ENCODE measurements at places on chromosomes 5 and 9.

DNA sequence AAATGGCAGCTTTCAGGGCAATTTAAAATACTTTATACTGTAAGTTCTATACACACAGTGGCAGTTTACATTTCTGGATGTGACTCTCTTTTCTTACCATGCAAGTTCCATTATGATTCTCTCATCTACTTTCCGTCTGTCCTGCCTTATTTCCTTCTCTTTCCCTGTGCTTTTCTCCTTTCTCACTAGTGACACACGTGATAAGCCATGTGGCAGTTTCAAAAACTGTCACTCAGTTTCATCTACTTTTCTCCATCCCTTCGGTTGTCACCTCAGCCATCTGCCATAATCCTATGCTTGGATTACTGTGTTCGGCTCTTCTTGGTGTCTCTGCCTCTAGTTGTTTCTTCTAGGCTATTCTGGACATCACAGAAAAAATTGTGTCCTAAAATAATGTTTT, 46.8 kb upstream of the ATG10 start:
- no peak for DNase-seq

DNA sequence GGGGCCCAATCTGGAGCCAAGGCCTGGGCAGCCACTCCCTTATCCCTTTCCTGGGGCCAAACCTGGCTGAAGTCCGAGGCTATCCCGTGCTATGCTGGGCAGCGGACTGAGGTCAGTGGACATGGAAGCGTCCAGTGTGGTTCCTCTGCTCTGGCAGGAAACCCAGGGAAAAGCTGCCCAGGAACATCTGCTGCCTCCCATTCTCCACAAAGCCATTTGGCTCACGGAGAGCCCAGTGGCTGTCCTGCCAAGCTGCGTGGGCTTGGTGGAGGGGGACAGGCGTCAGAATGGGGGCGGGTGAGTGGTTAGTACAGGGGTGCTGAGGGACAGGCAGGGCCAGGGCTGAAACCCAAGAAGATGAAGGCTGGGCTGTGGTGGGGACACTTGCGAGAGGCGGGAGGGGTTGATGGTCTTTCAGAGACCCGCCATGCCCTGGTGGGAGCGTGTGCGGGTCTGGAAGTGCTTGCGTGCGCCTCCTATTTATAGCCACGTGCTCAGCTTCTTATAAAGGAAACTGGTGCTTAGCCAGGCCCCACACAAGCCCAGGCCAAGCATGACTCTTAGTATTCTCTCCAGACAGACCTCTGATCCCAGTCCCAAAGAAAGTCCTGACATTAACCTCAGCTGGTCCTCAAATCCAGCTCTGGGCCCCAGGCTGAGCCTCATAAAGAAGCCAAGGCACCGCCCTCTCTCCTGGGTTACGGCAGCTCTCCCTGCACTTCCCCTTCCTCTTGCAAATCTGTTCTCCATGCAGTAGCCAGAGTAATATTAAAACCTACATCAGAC, 9.4 kb upstream of the SLC6A7 start:
- DNase-seq = peak; percentile 54

DNA sequence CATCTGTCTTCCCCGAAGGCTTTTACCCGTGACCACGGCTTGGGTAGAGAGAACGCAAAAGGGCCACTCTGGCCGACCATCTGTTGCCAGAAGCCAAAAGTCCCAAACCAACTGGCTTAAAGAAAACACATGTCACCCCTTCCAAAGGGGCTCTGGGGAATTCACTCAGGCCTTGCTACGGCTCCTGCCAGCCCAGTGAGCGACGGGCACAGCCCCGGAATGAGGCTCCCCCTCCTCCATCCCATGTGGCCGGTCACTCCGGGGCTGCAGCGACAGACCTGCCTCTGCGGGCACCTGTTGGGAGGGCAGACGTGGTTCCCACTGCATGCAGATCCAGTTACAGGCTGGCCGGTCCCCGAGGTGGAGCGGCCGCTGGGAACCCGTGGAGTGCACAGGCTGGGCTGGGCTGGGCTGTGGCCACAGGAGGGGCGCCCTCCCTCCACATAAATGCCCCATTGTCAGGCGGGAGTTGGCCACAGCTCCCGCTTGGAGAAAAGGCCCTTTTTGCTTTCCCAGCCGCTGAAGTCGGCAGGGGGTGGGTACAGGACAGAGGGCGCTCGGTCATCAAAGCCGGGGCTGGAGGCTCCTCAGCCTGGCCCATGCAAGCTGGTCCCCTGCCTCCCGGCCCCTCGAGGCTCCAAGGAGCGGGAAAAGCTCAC, 19.9 kb downstream of the NOTCH1 start:
- peak; percentile 95 for DNase-seq

DNA sequence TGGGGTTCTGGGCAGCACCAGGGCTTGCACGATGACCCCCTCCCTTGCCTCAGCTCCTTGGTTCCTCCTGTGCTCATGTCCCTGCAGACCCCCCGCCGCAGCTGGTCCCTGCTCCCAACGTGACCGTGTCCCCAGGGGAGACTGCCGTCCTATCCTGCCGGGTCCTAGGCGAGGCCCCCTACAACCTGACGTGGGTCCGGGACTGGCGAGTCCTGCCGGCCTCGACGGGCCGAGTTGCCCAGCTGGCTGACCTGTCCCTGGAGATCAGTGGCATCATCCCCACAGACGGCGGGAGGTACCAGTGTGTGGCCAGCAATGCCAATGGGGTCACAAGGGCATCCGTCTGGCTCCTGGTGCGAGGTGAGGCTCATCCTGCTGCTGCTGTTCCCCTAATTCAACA, 39.1 kb downstream of the HMCN2 start:
- DNase-seq = no peak

GRCh38 chr9:126375386-126375785, 48.8 kb downstream of the MVB12B start:
- DNase-seq = peak; percentile 46

- DNase-seq = no peak
These were observed 188.6 kb downstream of the ADGRV1 start for GRCh38 chr5:90747175-90747574.

- DNase-seq = no peak
These were observed 82.6 kb downstream of the PRELID2 start for GRCh38 chr5:145752534-145752933.

DNA sequence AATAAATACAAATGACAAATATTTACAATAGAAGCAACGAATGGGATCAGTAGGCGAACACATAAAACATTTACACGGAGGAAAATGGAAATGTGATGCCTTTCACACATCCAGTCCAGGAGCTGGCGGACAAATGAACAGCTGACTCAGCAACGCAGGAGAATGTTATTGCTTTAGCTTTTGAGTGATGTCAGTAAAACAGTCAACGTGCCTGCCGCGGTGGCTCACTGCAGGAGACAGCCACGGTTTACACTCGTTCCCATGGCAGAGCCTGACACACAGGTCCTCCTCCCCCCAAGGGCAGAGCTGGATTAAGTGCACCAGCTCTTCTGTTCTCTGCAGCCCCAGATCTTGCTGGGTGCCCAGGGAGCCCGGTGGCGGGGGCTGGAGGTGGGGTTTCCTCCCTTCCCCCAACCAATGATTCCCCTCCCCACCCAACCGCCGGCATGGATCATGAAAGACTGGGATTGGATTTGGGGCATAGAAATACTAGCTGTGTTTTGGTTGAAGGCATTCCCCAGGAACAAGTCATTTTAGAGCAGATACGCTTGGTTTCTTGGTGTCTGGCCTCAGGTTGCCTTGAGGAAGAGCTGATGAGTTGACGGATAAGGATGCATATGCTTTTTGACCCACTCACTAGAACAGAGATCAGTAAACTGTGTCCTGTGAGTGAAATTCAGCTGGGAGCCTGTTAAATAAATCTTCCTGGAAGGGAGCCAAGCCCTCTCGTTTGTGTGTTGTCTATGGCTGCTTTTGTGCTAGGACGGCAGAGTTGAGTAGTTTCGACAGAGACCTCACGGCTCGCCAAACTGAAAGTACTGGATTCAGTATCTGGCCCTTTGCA, 12.5 kb downstream of the STC2 start:
- peak; percentile 23 for DNase-seq

- no peak for DNase-seq
These were observed 48.9 kb upstream of the RNF130 start for GRCh38 chr5:180120237-180121101.

GRCh38 chr5:59587489-59588337, 305.8 kb downstream of the PDE4D start:
- peak; percentile 74 for DNase-seq

GRCh38 chr5:125612181-125612721, 811.0 kb upstream of the GRAMD2B start:
- DNase-seq = no peak

GRCh38 chr9:92740446-92740961, 24.1 kb downstream of the BICD2 start:
- DNase-seq = no peak

GRCh38 chr9:98641695-98642094, 67.0 kb downstream of the GABBR2 start:
- no peak for DNase-seq

DNA sequence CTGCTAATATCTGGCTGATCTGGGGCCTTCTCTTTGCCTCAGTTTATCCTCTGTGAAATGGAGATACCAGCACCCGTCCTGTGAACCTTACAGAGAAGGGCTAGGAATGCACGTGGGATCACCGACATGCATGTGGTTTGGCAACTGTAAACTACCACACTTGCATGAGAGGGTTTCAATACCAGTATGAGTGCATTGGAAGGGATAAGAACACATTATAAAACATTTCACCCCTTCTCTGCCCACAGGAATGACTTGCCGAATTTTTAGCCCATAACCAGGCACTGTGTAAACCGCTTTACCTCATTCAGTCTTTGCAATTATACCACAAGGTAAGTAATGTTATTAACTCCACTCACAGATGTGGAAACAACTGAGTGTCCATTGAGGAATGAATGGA, 8.9 kb upstream of the RAB14 start:
- no peak for DNase-seq

DNA sequence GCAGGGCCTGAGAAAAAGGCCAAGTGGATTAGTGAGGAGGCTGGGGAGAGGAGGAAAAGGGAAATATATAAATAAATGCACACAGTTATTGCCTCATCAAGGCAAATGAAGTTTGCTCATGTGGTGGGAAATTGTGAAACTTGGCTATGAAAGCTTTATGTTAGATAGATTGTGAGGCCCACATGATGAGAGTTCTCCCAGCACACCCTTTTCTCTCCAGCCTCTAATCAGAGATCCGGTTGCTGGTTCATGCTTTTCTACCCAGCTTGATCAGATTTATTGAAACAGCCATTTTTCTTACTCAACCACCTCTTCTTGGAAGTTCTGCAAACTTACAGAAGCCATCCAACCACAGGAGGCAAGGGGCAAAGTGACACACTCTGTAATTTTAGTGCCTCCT, 125.8 kb upstream of the KLF4 start:
- DNase-seq = no peak

- no peak for DNase-seq
These were observed 39.0 kb downstream of the ERAP1 start for GRCh38 chr5:96768708-96769251.

DNA sequence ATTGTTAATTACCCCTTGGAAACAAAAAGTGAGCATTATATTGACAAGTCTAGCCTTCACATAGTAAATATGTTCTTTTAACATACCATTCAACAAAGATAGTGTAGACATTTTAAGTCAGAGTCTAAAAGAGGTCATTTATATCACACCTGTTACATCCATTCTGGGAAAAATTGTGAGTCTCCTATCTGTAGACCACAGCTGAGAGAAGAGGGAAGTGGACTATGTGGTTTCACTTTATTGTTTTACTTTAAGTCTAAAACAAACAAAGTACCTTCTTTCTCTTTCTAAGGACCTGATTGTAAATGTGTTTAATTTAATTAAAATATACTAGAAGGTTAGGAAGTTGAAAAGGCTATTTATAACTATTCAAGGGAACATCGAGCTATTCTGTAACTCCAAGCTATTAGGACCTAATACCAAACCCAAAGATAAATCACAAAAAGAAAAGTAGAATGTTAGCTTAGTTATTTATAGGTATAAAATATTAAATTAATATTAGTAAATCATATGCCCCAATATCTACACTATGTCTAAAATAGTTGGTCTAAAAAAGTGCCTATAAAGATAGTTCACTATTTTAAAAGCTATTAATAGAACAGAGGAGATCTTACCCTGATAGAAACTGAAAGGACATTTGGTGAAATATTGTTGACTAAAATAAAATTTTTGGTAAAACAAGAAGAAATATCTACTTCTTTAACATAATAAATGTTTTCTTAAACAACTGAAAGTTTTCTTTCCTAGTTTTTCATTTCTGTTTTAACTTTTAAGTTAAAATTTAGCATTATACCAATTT, 134.9 kb downstream of the TMEM167A start:
- no peak for DNase-seq

GRCh38 chr5:111942661-111943401, 185.8 kb upstream of the NREP start:
- DNase-seq = no peak

- no peak for DNase-seq
These were observed 16.6 kb downstream of the C5orf58 start for GRCh38 chr5:170249355-170249754.

GRCh38 chr9:134225816-134226215, 61.5 kb upstream of the RNU6ATAC start:
- DNase-seq = no peak

GRCh38 chr9:2231101-2231500, 216.0 kb downstream of the SMARCA2 start:
- no peak for DNase-seq

DNA sequence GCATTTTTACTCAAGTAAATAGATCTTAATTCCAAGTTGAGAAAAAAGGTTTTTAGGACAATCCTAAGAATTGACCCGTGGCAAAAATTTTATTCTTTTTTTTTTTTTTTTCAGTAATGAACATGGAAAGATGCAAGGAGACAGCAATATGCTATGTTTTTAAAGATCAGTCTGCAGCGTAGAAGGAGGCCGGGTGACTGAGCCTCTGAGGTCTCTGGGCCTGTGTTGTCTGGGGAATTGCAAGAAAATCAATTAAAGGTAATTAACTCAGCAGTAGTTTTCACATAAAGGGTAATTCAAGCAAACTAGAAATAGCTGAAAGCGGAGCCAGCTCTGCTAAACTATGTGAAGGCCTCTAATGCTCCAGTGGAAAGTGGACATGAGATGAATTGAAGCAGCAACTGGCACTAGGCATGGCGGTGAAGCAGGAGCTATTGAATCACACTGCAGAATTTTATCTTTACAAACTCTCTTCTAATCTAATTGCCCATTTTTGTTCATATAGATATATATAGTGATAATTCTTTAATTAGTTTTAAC, 285.2 kb upstream of the ITGA1 start:
- no peak for DNase-seq

- DNase-seq = no peak
These were observed 191.5 kb downstream of the ERCC6L2 start for GRCh38 chr9:96067004-96067403.

- DNase-seq = no peak
These were observed 9.7 kb downstream of the OMD start for GRCh38 chr9:92414566-92414965.

All from hippocampal formation (tissue), 2 donors.